NCI-H446 (cell line): ENCODE measurements at places on chromosomes 1 and 21.

DNA sequence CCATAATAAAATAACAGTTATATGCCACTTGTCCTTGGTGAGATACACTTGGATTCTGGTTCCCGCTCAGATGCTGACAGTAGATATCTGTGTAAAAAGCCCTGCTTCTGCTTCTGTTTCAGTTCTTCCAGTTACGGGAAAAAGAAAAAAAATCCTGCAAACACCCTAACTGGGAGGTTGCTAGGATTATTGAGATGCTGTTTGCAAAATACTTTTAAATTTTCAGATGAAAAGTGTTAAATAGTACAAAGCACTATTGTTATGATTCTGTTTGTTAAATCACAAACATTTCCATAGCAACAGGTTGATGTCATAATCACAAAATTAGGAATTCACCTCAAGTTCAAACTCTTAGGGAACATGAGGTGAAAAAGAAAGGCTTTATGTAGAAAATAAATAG lies 232.3 kb downstream of the HMCN1 start:
- DNase-seq: no peak

DNA sequence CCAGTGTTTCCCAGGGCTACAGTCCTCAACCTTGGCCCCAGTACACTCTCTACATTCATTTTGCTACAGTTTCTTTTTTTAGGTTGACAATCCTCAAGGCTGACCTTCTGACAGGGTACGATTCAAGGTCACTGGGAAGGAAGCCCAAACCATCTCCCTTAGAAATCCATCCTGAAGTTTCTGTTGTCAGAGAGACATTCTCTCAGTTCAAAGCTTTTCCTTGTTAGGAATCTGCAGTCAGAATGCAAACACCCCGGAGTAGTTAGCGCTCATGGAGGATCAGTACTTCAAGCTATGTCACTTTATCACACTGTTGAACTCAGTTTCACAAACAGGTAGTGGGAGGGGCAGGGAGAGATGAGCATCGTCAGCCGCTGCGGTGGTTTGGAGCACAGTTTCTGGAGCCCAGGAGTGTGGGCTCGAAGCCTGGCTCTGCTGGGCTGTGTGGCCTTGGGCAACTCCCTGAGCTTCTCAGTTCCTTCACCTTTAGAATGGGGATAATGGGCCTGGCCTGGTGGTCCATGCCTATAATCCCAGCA lies 4.2 kb downstream of the SLC2A5 start:
- DNase-seq: no peak

DNA sequence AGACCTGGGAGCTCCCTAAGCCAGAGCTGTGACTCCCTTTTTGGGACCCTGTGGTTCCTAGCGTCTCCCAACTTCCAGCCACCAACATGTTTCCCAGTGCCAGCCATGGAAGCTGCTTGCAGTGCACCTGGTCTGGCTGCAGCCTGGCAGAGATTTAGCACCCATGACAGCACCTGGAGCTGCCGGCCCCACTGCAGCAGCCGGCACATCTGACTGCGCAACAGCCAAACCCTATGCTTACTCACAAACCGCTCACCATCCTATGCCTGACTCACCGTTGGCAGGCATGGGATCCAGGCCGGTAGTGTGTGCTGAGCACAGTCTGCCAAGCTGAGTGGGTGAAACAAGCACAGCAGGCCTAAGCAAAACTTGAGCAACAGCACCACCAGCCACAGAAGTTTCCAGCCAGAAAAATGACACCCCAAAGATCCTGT lies 435.9 kb upstream of the PRMT6 start:
- DNase-seq: peak; percentile 27

DNA sequence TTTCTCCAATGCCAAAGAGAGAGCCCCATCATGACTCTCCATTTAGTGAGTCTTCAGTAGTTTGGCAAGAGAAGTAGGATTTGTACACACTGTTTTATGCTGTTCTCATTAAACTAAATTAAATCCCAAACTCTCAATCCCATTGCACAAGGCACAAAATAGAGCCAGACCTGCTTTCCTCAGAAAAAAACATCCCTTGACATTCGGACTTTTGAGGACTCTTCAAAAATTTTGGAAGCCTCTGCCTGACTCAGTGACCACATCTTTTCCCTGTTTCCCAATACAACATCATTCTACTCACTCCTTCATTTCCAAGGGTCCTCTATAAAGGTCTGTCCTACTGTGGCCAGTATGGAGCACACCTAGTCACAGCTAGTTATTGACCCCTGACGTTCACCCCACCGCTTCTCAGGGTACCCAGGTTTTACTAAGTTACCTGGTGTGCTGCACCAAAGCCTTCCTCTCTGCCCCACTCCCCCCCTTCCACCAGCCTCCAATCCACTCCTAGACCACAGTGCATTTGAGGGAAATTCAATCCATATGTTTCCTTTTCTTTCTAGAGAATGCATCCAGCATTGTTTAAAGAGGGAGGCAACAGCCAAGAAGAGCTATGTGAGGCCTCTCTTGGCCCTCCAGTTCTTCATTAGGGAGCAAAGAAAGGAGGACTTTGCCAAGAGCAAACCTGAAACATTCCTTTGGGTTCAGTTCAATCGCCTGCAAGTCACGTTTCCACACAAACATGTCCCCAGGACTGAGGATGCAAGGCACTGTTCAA lies 428.7 kb downstream of the PLPP3 start:
- no peak for DNase-seq

DNA sequence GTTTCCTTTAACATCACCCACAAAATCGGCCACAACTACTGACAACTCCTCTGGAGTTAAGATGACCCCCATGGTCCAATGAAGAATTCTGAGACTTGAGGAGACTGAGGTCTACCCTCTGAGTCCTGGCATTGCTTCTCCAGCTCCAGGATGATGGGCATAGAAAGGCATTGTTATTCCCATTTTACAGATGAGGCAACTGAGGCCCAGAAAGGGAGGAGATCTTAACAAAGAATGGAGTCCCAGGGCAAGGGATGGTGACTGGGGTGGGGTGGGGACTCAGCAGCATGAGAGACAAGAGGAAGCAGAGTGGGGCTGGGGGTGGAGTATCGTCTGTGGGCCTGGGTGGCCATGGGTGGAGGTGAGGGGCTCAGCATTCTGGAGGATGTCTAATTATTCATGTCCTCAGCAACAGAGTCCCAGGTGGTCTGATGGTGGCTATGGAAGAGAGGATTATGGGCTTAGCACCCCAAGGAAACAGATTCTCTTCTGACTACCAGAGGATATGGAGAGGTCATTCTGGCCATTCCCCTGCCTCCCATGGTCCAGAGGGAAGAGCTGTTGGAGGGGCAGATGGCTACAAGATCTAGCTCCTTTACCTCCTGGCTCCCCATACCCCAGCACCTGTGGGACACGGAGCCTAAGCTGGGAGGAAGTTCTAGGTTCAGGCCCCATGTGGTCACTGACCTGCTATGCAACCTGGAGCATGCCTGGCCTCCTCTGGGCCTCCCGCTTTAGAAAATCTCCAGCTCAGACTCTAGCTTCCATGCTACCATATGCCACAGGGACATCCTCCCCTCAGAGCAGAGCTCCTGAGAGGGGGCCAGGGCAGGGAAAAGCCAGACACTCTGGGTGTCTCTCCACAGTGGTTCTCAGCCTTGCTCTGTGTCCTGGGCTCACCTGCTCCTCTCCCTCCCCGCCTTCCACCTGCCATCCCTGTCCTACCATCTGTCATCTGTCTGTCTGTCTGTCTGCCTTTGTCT lies 37.4 kb upstream of the DMBX1 start:
- DNase-seq: no peak

DNA sequence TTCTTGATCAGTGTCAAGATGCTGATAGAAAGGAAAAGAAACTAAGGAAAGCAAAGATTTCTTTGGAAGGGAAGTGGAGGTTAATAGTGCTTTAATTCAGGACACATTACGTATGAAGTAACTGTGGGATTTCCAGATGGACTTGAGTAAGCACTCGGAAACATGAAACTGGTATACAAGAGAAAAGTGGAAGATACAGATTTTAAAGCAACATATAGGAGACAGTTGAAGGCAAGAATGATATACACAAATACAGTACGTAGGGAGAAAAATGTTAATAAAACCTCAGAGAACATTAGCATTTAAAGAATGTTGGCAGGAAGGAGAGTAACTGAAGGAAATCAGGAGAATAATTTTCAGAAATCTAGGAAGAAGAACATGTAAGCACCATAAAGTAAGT lies 730.9 kb upstream of the ADGRL2 start:
- DNase-seq: no peak

DNA sequence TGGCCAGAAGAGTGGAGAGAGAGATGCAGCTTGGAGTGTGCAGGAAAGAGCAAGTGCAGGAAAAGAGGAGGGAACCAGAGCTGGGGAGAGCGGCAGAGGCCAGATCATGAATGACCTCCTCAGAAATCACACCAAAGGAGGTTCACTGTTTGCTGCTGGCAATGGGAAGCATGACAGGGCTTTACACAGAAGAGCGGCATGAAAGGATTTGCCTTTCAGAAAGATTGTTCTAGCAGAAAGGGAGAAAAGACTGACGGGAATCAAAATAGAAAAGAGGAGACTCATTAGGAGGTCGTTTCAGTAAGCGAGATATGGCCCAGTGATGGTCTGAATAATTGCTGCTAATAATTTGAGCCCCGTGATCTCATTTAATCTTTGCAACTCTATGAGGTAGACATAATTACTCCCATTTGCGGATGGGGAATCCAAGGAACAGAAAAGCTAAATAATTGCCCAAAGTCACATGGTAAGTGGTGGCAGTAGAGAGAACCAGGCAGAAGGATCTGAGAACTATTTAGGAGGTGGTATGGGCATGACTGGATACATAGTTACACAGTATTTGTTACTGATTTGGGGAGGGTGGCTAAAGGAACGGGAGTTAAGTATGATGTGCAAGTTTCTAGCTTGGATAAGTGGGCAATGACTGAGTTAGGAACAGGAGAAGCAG lies 12.5 kb upstream of the HNRNPR start:
- no peak for DNase-seq

DNA sequence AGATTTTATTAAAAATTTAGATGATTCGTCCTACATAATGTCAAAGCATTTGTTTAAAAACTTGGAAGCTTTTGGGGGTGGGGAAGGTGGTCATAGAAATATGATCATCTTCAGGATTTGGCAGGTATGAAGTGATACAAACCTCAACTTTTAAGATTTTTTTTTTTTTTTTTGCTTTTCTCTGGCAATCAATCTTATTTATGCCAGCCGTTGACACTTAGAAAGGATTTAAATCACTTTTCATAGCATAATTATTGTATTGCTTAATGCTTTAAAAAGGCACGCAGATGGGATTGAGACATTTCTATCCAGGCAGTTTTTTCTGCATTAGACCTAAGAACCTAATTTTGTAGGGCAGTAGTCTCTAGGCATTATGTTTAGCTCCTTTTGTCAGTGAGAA lies 19.7 kb downstream of the MRPS6 start:
- no peak for DNase-seq

DNA sequence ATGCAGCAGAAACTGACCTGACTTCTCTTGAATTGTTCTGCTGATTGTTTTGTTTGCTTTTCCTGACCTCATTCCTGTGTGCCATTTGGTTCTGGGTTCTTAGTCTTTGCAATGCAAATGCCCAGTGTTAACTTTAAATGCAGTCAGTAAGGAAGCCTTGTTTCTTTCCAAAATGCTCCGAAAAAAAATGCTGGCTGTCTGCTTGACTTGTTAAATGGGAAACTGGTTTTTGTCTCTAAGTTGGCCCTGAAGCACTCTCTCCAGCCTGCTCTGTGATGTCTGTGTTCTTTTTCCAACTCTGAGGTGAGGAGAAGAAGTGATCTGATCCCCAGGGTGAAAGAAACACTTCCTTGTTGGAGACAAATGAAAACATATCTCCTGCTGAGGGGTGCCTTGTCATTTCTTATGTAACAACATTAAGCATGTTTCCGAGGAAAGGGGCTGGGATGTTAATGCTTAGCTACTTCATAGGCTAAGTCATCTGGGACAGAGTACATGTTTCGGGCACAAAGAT lies 256.3 kb upstream of the ADGRL4 start:
- no peak for DNase-seq

GRCh38 chr1:242828828-242829227 lies 304.3 kb upstream of the PLD5 start:
- no peak for DNase-seq

GRCh38 chr21:27390384-27390783 lies 423.5 kb upstream of the ADAMTS5 start:
- DNase-seq: no peak

DNA sequence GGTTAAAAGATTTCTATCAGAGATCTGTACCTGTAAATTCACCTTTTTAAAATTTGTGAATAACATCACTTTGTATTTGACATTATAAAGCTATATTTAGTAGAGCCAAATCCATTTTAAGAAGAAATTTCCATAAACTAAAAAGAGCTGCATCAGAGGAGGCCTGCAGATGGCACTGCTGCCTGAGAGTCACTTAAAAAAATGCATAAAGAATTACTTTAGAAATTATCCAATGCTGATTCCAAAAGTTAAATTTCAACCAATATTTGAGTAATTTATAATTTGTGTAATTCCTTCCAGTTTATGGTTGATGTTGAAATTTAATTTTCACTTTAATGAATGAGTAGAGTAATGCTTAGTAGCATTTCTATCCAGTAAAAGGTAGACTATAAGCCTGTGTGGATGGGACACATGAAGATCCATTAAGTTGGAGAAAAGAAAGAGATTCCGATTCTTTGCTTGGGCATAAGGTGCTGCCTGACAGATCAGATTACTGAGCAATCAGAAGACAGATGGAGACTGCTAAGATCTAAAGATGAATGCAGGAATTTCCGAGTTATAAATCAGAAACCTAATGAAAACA lies 20.7 kb upstream of the RPE65 start:
- DNase-seq: peak; percentile 43

DNA sequence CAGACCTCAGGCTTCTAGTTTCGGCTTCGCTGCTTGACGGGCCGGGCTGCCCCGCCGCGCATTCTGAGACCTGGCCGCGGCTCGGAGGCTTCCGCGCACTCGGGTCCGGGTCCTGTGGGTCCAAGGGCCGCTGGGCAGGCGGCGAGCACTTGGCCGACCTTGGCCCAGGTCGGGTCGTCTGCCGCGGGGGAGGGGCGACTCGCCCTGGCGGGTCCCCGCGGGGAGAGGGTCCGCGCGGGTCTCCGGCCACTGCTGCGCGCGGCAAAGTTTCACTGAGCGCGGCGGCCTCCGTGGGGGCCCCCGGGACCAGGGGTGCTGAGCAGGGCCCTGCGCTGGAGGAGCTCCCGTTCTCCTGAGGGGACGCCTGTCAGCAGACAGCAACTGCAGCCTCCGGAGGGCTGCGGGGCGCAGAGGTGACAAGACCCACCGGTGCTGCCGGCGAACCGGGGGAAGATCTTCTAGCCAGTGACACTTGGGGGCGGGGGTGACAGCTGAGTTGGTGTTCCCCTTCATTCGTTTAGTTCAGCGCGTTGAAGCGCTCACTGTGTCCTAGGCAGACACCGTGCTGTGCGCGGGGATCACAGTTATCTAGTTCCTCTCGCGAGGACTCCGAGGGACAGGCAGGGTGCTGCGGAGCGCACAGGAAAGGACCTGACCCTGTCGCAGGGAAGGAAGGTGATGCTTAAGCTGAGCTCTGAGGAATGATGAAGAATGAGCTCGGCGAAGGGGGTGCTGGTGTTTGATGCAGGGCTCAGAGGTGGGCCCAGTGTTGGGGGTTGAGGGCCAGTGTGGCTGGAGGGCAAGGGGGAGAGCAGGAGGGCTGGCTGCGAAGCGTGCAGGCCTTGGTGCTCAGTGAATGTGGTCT lies 725 bp downstream of the MTFR1L start:
- DNase-seq: peak; percentile 58

- DNase-seq: no peak
These were observed 94.3 kb upstream of the GALNT2 start for GRCh38 chr1:229972600-229973296.
